Nephron progenitor cell (in vitro differentiated cells): ENCODE measurements at places on chromosomes 2 and 18.
A peak's percentile ranks its signal among the peaks of the same experiment; 100 is the strongest.

GRCh38 chr2:176521878-176522670 lies 252.8 kb downstream of the MTX2 start:
- no peak for DNase-seq

- DNase-seq, result no peak
Observed at GRCh38 chr2:8604262-8604661, 77.6 kb upstream of the ID2 start.

DNA sequence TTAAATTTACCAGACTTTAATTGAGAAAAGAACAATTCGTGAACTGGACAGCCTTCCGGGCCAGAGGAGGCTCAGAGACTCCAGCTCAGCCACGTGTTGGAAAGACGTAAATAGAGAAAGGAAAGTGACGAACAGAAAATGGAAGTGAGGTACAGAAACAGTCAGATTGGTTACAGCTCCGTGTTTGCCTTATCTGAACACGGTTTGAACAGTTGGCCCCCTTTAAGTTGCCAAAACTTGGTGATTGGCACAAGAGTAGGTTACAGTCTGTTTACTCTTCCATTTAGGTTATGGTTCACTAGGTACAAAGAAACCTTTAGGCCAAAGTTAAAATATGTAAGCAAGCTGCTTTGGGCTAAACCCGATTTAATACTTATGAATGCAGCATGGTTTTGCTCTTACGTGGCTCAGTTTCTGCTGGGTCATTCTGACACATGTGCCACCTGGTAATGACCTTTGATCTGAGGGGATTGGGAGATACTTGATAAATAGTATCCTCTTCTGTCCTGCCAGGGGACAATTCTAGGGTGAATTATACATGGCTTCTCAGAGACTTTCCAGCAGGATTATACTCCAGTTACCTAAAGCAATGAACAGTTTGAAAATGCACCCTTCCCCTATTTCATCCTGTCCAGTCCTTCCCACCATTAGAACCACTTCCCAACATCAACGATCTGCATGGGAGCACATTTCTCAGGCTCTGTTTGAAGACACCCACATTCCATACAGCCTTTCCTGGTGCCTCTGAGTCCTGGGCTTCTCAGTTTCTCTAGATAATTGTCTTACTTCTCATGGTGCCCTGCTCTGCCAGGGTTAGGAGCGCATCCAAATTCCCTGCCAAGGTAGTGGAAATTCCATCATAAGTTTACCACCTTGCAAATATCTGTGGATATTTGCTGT lies 65.1 kb upstream of the TGIF1 start:
- DNase-seq, result no peak

- no peak for DNase-seq
Observed at GRCh38 chr2:50097148-50097547, 934.8 kb downstream of the NRXN1 start.

- peak; percentile 10 for DNase-seq
Observed at GRCh38 chr18:1585881-1586488, 681.3 kb downstream of the ADCYAP1 start.

GRCh38 chr2:11396021-11396420 lies 51.6 kb upstream of the ROCK2 start:
- DNase-seq, result no peak

DNA sequence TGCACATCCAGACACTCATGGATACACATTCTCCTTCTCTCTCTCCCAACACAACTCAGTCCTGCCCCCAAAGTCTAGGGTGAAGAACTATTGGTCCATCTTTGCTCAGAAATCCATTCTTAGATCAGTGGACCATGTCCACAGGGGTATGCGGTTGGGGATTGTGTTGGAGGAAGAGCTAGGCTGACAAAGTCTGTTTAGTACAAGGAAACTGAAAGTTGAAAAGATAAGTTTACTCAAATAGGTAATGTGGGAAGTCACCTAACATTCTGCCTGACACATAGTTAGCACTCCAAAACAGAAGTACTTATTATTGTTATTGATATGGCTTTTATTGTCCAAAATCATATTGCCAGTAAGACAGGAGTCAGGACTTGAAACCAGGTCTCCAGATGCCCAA lies 55.9 kb downstream of the ALK start:
- DNase-seq, result no peak

DNA sequence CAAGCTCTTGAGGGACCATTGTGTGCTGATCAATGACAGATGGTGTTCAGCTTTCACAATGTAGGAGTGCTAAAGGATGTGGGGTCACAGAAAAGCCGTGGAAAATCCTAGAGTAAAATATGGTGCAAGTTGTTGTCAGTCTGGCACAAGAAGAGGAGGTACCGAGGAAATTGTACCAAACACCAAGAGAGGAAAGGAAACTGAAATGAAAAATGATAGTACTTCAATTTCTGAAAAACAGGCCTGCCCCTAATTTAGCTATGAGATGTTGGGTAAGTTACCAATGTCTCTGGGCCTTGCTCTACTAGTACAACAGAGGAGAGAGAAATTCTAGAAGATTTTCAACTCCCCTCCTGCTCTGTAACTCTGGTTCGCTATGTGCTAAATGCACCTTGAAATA lies 78.8 kb upstream of the PELI1 start:
- DNase-seq, result no peak

- peak; percentile 79 for DNase-seq
Observed at GRCh38 chr2:74457549-74458131, 598 bp upstream of the WBP1 start.

- no peak for DNase-seq
Observed at GRCh38 chr2:136828774-136829173, 63.4 kb downstream of the THSD7B start.

GRCh38 chr18:74522635-74523548 lies 11.4 kb upstream of the CNDP1 start:
- DNase-seq, result no peak

- DNase-seq, result no peak
Observed at GRCh38 chr2:99354070-99354469, 16.9 kb downstream of the EIF5B start.

GRCh38 chr2:114039677-114040076 lies 149.8 kb downstream of the ACTR3 start:
- DNase-seq, result no peak

GRCh38 chr2:192957425-192957824 lies 762.7 kb upstream of the TMEFF2 start:
- DNase-seq, result no peak

DNA sequence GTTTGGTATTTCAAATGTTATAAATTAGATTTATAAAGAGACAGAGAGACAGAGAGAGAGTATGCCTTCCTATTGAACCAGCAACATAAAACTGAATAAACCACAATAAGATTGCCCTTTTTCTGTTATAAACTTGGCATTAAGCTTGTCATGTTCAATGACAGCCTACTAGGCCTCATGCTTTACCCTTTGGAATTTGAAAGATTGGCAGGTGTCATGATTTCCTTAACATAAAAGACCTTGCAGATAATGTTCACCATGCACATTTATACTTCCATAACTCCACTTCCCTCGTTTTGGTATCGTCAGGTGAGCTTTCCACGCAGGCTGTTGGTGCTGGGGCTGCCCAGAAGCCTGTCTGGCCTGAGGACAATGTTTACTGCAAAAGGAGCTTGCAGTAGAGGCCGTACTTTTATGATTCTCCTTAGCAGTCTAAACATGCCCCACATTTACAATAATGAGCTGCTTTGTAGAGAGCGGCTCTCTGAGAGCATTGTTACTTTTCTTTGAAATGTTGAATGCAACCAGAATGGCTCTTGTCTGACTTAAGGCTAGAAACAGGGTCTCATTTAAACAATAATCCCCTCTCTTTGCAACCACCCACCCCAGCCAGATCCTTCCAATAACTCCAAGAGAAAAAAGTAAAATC lies 379.1 kb upstream of the ATP5MC3 start:
- DNase-seq, result no peak

DNA sequence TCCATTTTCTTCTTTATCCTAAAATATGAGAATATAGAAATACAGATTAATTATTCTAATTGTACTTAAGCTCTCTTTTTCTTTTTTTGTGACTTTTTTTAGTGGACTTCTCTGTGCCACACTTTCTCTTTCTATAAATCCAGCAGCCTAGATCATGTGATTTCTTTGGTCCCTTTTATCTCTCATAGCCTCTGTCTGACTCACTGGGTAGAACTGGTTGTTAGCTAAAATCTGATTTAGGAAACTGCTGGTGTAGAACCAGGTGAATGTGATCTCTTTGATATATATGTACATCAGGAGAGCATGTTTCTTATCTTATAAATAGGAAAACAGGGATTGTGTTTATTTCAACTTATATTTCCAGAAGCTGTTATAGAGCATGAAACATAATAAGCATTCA lies 54.9 kb downstream of the VRK2 start:
- DNase-seq, result no peak

DNA sequence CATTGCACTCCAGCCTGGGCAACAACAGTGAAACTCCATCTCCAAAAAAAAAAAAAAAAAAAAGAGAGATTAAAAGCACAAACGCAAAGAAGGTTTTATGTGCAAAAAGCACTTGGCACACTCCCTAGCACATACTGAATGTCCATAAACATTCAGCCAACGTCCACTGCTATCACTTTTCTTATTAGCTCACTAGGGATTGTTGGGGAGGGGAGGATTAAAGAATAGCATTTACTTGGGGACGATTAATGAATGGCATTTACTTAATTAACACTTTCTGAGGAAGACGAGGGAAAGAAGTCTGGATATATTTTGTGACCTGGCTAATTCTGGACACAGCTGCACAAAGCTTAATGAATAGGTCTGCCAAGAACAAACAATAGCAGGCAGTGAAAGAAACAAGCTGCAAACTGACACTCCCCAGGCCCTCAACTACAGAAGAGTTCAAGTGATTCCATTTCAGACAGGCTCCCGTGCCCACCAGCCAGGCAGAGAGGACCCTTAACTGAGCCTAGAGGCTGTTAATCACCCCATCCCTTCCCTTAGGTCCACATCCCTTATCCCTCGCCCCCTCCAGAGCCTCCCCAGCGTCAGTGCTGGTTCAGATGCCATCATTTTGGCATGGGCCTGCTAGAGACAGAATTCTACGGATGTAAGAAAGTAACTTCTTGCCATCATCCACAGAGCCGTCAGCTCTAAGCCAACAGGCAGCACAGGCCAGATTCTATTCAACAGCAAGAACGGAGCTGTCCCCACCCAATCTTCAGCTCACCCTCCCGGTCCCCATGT lies 7.4 kb downstream of the CYB5A start:
- DNase-seq, result no peak

GRCh38 chr2:133444465-133444864 lies 123.8 kb downstream of the NCKAP5 start:
- DNase-seq, result no peak

DNA sequence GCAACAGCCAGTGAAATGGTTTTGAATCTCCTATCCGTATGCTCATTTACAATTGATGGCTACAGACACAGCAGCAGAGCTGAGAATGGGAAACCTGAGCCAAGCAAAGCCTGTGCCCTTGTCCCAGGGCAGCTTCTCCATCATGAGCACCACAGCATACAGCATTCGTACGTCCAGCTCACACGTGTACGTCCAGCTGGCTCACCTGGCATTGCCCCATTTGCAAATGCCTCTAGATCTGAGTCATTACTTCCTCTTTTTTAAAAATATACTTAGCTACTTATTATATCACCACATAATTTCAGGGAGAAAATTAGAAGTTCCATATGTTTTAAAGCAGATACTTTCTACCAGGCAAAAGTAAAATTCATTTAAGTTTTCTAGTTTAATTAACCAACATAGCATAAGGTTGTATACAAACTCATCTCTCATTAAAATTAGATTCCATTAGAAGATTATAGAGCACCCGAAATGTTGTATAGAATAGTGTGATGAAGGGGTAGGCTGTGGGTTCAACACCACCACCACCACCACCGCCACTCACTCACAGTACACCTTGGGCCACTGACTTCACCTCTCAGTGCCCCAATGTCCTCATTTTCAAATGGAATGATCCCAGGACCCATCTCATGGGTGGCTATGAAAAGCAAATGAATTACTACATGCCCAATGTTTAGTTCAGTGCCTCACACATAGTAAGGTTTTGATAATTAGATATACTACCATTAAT lies 31.4 kb upstream of the TMEM177 start:
- DNase-seq, result no peak

GRCh38 chr2:240320204-240320993 lies 115.1 kb upstream of the GPC1 start:
- no peak for DNase-seq

GRCh38 chr2:71122387-71123298 lies 7.4 kb downstream of the MCEE start:
- DNase-seq, result no peak

DNA sequence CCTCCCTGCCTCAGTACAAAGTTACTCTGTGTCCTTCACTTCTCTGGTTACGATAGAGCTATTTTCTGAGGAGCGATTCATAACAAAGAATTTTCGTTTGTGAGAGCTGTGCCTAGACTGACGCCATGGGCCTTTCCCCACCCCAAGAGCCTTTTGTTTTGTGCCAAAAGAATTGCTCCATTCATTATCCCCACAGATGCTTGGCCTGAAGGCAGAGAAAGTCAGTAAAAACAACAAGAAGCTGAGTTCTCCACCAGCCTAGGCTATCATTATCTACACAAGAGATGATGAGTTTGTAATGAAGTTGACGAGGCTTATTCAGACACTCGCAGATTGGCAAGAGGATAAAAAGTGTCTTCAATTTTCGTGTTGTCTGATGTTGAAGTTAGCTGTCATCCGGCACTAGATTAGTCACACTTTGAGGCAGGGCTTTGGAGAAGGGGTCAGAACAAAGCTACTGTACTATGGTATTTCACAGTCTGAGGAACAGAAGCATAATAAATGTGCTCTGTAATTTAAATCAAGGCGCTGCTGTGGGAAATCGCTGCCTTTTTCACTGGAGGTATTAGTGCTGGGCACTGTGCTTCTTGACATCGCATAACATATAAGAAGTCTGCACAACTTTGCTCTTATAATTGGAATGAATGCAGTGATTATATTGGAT lies 278.4 kb upstream of the FIGN start:
- DNase-seq, result no peak

- no peak for DNase-seq
Observed at GRCh38 chr2:219381448-219381847, 6.3 kb downstream of the DNPEP start.

DNA sequence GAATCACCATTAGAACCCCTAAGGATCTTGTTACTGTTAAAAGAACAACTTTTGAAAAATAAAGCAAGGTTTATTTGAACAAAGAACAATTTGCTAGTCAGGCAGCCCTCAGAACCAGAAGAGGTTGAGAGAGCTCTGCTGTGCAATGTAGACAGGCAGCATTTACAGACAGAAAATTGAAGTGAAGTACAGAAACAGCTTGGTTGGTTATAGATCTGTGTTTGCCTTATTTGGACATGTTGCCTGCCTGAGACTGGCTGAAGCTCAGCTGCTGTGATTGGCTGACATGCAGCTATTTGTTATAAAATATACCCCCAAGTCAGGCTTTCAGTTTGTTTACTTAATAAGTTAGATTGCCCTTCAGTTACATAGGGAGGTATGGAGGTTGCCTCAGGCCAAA lies 12.5 kb downstream of the MSTN start:
- DNase-seq, result no peak

GRCh38 chr18:48713309-48713708 lies 174.5 kb downstream of the CTIF start:
- DNase-seq, result no peak
